ENCODE measurements at places on chromosomes 1 and 21.

DNA sequence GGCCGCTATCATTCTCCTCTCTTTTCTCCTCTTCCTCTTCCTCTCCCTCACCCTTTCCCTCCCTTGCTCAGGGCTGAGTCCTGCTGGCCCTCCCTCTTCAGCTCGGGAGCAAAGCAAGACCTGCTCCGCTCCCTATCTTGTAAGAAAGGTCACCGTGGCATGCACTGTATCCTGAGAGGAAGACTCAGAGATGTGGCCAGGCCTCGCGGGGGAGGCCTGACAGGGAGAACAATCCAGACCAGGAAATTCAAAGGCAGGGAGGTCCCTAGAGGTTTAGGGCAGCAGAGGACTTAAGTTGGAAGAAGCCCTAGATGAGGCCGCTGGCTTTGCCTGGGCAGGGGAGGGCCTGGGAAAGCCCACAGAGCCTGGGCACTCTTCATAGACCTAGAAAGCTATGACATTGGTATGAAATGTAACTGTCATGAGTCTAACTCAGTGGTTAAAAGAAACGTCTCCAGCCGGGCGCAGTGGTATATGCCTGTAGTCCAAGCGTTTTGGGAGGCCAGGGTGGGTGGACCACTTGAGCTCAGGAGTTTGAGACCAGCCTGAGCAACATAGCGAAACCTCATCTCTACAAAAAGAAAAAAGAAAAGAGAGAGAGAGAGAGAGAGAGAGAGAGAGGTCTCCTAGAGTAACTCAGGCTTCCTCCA, 14.6 kb upstream of the PTAFR start:
- peak; percentile 21 for DNase-seq

DNA sequence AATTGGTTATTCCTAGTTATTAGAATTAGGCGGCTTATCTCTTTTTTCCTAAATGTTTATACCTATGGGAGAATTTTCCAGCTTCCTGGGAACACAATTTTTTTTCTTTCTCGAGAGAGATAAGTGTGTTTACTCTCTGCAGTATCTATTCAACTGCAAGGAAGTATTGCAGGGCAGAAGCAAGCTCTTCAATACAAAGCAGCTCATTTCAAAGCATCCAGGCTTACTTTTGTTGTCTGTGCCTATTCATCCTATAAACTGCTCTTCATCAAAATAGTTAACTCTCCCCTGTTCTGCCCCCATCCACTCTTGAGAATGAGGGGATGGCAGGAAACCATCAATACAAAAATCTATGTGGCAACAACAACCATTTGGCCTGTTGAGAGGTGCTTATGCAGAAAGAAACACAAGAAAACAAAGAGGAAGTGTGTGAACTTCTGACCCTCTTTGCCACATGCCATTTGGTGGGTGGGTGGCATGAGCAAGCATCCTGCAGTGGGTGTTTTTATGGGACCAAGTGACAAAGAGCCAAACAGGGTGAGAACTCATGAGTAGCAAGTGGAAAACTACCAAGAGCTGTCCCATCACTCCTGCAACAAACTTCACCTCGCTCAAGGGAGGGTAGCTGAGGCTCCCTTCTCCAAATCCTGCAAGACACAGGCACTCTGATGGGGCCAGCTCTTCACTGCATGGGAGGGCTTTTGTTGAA, 50.6 kb upstream of the MRPS6 start:
- DNase-seq: no peak

DNA sequence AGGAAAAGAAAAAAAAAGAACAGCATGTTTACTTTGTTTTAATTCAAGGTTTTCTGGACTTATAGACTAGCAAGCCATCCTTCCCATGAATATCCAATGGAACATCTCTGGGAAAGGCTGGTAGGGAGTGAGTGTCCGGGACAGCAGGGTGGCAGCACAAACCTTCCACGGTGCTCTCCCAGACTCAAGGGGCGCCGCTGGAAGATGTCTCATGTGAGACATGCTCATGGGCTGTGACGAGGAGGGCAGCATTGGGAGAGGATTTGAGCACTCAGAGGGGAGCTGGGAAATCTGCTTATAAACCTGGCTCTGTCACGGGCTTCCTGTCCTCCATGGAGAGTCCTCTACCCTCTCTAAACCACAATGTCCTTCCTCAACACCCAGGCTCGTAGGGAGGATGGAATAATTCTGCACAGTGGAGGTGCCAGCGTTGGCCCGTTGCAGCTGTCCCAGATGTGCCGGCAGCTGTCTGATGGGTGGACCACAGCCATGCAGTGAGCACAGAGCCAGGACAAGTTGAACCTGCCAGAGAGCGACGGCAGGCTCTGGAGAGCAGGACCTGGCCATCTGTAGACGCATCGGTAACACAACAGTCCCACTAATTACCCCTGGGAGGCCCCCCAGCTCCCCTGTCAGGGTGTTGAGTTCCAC, 100.1 kb upstream of the IGSF21 start:
- DNase-seq: no peak

DNA sequence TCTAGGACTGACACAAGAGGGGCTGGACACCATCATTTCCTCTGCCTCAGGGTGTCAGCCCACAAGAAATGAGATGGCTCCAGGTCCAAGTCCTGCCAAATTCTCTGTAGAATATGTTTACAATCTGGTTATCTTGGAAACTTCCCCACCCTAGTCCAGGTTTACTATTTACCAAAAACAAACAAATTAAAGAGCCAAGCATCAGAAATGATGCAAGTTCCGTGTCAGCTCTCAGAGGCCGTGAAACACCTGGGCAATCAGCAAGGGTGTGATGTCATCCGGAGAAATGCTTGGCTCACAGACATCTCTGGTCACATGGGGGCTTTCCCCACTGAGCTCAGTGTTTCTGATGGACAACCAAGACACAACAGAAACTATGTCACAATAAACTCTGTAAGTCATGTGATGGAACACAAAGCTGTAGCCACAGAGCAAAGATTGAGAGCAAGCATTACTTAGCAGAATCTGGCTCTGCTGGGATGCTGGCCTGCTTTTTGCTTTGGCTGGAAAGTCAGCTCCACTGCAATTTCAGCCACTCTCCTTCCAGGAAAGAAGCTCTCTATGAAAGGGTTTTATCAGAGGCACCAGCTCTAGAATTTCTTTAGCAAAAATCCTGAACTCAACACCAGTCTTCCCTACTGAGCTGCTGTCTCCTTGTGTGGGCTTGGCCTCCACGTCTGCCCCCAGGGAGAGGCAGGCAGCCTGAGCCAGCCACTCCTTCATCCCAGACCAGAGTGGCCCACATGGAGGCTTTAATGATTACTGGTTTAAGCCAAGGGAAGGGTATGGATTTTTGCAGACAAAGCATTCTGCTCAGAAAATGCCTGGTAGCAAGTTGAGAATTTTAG, 55.9 kb downstream of the NENF start:
- no peak for DNase-seq

DNA sequence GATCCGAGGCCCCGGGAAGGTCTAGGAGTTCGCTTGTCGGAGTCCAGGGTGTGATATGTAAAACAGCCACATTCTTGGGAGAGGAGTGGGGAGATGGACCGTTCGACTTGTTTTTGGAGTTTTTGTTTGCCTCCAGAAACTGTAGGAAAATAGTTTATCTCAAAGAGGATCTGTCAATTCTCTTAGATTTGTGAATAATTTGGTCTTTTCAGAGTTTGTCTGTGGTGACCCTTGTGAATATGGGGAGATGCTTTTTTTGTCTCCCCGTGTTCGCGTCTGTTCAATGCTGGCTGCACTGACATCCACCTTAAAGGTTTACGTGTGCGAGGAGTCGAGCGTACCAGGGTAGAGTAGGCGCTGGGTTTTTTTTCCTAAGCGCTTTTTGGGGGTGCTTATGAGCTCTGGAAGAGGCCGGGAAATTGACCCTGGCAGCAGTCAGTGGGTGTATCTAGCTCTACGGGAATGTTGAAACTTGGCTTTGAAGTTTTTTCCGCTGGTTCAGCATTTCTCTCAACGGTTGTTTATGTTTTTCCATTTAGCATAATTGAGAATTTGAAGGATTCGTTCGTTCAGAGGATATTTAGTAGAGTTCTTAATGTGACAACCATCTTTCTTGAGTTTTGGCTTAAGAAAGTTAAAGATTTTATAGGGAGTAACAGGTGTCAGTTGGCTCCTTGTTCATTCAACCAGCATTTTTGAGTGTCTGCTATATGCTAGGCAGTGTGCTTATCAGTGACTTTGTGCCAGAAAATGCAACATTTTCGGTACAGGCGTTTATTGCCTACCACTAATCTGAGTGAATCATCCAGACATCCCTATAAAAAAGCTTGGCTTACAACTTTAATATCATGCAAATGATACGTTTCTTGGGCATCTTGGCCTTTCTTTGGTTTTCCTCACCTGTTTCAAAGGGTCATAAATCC, 1.2 kb downstream of the SZRD1 start:
- no peak for DNase-seq

GRCh38 chr1:167587872-167588271, 34.3 kb upstream of the CREG1 start:
- DNase-seq: no peak

DNA sequence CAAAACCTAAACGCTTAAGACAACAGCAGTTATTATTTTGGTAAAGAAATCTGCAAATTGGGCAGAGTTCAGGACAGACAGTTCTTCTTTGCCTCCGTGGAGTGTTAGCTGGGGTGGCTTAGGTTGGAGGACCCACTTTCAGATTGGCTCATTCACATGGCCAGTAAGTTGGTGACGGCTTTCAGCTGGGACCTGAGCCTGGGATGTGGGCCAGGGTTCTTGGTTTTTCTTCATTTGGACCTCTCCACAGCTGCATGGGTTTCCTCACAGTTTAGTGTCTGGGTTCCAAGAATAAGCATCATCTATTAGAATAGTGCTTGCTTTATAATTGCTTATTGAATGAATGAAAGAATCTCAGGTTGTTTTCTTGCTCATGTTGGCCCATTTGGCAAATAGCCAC, 72.2 kb downstream of the ATF6 start:
- DNase-seq: no peak

DNA sequence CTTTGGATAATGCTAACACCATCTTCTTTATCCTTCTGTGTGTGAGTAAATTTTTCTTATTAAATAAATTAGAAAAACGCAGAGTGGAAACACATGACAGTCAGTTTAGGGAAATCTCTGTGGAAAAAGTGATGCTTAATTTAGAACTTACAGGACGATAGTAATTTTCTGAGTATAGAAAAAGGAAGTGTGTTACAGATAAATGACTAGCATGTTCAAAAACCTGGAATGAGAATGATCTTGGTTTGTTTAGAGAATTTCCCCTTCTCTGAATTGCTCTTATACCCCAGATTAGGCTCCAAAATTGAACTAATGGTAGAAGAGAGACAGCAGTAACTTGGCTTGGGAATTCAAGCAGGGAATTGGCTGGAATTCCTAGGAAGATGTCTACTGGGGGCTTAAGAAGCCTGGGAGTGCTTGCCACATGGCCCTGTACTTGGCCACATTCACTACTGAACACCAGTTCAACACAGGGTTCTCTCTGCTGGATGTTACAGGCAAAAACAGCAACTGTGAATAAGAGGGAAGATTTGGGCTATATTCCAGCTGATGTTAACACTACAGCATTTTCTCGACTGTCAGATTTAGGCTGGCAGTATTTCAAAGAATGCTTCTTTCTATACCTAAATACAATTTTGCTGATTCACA, 1004.2 kb downstream of the TTLL7 start:
- DNase-seq: no peak

- peak; percentile 13 for DNase-seq
These were observed 944 bp upstream of the AGO3 start for GRCh38 chr1:35929730-35930592.

GRCh38 chr21:42581993-42582786, 68.5 kb downstream of the SLC37A1 start:
- no peak for DNase-seq

DNA sequence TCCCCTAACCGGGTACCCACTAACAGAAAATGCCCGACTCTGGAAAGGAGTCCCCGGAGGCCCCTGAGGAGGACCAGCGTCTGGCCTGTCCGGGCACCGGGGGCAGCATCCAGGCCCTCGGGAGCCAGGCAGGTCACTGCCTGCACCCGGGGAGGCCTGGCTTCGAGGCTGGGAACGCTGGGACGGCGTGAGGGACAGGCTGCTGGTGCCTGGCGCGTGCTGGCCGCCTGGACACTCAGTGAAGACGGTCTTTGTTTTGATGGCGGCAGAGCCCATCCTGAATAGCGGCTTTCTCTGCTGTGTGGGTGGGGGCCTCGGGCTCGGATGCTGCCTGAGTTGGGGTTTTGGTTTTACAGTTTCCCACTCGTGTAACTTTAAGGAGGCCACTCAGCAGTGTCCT, 37.6 kb downstream of the PRKCZ start:
- no peak for DNase-seq

Measured in BE2C (cell line).